ENCODE measurements at places on chromosomes 1 and 21.

DNA sequence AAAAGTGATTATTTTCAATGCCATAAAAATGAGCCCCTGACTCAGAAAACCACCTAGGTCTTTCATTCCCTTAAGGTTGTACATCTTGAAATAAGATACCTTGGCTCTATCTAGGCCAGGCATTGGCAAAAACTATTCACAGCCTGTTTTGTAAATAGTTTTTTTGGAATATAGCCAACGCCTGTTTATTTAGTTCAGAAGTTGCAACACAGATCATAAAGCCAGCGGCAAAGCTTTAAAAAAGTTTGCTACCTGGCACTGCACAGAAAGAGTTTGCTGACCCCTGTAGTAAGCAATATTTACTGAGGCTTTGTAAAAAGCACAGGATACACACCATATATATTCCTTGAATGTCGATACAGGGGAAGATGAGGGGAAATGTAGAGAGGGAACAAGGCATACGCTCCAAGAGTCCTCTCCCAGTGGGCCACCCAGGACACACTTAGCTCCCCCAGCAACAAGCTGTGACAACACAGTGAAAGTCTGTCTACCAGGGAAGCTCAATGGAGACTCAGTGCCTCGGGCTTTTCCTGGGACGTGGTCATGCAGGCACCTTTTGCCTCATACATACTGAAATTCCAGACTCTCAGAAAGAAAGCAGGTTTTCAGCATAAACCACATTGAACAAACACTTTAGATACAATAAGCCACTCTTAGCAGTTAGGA, 20.5 kb downstream of the TARBP1 start:
- no peak for DNase-seq

DNA sequence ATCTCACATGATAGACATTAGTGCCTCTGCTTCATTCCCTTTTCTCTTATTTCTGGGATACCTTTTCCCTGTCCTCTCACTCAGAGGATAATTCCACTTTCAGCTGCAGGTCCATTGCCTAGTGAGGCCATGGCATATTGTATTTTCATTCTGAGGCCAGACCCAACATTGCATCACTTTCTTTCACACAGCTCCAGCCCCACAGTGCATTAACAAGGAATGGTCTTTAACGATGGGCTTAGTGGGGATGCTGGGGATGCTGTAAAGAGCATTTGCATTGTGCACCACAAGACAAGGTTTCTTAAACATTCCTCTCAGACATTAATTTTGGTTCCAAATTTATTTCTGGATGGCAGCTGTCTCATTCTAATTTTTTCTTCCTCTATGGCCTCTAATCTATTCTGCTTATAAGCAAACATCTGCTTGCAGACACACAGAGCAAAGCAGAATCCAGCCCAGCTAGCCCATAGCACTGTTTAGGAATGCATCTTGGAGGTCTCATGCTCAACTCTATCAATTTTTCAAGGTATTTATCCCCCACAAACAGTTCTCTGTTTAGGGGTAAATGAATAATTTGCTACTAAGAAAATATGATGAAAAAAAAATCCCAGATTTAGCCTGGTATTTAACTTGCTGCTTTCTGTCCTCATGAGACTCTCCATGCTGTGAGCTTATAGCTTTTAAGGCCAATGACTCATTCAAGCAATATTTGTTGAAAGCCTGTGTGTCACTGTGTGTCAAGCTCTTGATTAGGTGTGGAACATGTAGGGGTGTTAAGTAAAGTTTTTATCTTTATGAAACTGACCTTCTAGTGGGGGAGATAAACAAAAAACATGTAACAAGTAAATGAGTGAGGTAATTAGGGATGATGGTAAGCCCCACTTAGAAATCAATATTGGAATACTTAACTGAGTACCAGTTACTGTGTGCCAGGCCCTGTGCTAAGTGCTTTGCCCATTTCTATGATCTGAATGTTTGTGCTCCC, 44.5 kb upstream of the CCDC190 start:
- DNase-seq = peak; percentile 90

DNA sequence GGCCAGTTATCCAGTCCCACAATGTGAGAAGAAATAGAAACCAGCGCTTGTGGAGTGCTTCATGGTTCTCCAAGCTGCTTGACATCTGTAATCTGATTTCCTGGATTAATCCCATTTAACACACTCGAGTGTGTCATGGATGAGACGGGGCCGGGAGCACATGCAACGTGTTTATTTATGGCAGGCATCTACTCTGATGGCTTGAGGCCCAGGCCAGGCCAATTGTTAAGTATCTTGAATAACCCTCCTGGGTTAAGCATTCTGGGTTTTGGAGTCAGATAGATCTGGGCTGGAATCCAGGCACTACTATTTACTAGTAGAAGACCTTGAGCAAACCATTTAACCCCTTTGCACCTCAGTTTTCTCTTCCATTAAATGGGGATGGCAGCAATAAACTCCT, 37.5 kb upstream of the LAPTM5 start:
- no peak for DNase-seq

DNA sequence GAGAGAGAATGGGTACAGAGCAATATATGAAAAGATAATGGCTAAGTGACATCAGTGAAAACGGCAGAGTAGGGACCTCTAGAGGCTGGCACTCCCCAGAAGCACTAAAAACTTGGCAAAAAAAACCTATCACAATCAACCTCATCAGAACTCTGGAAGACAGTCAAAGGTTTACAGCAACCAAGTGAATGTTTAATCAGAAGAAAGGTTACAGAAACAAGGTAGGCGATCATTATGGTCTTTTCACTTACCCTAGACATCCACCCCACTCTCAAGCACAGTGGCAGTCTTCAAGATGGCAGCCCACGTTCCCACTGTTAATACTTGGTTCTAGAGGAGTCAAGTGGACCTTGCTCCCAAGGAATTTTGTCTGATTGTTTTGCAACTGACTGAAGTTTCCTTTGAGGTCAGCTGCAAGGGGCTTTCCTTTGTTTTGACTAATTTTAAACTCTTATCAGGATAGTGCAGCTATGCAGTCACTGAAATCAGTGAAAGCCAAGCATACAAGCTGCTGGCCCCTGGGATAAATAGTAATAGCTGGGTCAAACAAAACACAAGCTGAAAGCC, 7.2 kb downstream of the KIFAP3 start:
- DNase-seq = no peak

- DNase-seq = peak; percentile 81
Observed at GRCh38 chr1:205301842-205302588, 19.5 kb downstream of the NUAK2 start.

DNA sequence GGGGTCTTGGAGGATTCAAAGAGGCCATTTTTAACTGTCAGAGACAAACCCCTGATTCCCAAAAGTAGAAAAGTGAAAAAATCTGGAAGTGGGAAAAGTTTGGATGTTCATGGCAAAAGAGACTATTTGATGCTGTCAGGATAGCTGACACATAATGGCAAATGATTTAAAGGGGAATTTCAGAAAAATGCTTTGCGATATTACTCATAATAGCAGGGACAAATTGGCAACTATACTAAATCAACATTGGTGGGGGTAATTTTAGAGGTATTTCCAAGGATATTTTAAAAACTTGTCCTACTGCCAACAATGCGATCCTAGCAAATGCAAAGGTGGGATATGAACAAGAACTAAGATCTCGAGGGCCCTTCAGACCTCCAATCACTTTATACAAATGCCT, 5.3 kb upstream of the GSTM4 start:
- DNase-seq = peak; percentile 27

DNA sequence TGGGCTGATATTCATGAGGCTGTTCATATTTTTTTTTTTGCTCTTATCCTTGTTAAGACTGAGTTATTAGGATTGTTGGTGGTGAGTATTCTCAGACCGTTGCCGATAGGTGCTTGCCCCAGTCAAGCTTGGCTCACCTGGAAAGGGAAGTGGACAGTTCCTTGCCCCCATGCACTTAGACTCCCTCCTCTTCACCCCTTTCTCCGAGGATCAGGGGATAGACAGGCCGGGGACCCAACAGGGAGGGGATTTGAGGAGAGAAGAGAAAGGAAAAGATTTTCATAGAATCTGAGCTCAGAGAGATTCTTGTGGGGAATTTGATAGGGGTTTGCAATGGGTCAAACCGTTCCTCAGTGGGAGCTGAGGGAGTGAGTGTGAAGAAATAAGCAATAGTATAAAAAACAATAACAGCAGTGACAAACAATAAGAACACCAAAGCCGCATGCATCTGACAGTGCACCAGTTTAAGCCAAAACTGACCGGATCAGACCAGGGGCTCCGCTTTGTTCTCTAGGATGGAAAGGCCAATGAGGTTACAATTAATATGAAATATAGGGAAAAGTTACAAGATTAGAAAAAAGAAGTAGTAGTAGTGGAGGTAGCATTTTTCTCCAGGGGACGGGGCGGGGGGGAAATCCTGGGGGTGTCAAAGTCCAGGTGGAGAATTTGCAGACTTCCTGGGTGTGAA, 8.9 kb downstream of the PAX7 start:
- DNase-seq = no peak

DNA sequence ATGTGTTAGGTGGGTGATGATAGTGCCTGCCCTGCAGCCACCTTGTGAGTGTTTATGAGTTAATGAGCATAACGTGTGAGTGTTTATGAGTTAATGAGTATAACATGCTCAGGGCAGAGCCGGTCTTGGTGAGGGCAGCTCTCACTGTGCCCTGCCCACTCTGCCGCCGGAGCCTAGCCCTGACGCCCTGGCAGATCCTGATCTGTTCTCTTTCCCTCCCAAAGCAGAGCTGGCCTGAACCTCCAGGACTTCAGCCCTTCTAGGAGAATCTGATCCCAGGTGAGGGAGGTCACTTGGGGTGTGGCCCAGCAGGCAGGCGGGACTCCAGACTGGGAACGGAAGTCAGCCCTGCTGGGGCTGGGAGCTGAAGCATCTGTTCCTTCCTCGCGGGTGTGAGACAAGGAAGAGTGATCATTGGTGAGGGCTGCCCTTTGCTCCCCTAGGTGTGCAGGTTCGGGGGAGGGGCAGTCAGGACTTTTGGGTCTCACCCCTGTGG, 5.7 kb downstream of the FBLIM1 start:
- DNase-seq = no peak

DNA sequence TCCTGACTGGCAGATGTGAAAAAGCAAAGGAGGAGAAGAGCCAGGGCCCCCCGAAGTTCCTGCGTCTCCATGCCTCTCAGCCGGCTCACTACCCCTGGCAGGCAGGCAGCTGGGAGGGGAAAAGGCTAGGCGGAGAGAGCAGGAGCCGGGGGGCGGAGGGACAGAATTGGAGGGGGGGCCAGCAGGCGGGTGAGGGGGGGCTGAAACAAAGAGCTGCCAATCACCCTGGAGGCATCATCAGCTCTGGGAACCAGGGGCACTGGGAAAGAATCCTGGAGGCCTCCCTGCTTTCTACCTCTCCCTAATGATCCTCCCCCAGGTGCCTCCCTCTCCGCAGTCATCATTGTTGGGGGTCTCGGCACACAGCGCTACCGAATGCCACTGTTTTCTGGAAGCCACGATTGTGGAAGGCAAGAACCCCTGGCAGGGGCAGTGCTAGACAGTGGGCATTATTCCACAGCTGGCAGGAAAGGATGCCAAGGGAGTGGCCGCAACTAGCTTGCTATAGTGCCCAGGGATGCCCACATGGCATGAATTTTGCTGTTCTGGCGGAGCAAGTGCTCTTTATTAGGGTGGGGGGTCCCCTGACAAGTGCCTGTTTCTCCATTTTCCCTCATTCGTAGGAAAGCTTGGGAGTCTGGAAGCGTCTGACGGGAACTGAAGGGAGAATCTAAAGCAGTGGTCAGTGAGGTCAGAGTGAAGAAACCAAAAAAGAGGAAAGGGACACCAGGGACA, at the start of gene THBS3:
THBS3 (minus strand) TSS at position 92 of the 735 bp plus-strand sequence; CDS start at position 71, 21 bp downstream.
- DNase-seq = peak; percentile 35

DNA sequence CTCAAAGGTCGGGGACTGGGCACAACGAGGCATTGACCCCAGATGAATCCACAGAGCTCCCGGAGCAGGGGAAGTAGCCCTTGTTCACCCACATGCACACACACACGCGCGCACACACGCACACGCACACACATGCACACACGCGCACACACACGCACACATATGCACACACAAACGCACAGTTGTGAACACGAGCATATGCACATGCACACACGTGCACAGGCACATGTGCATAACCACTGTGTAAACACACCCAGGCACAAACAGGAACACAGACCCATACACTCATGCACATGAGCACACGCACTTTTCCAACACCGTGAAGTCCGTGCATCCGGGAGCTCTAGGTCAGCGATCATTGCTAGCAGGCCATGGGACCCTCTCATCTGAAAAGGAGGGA, 176.8 kb upstream of the ARHGEF16 start:
- no peak for DNase-seq

DNA sequence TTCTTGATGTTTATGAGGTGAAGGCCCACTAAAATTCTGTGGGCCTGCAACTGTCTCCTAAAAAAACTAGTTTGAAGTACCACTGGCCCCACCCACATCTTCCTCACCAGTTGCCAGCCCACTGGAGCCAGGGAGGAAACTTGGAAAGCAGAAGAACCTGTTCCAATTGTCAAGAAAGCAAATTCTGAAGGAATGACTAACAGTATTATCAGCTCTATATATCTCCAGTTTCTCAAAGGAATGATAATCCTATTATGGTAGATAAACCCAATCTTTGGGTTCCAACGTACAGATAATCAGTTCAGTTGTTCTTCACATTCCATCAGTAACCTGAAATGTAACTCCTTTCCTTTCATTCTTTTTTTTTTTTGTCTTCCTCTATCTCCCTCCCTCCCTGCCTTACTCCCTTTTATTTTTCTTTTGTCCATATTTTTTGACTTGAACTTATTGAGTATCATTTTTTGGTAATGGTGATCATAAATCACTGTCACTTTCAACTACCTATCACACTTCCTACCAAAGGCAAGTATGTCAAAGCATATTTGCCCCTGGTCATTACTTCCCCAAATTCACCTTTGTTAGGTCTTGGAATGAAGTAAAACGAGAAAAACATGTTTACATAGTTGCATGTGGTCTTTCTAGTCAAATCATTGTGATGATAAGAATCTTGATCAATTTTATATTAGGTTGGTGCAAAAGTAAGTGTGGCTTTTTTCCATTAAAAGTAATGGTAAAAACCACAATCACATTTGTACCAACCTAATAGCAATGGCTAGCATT, 943.4 kb downstream of the TTLL7 start:
- DNase-seq = no peak

- no peak for DNase-seq
Observed at GRCh38 chr1:167648978-167649744, 19.1 kb downstream of the RCSD1 start.

DNA sequence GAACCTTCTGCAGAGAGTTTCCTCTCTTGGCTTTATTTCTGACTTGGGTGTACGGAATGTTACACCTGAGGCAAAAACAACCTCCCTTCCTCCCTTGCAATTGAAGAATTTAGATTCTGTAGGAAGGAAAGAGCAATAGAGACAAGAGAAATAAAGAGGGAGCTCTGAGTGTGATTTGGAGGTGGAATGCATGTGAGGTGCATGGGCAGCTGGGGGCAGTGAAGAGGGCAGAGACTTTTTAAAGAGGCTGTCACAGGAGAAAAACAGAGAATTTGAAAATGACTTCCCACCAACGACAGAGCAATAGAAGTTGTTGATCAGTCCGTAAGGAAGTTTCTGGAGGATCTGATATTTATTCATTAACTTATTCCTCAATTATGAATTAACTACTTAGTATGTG, 172.0 kb upstream of the B3GALT2 start:
- no peak for DNase-seq

DNA sequence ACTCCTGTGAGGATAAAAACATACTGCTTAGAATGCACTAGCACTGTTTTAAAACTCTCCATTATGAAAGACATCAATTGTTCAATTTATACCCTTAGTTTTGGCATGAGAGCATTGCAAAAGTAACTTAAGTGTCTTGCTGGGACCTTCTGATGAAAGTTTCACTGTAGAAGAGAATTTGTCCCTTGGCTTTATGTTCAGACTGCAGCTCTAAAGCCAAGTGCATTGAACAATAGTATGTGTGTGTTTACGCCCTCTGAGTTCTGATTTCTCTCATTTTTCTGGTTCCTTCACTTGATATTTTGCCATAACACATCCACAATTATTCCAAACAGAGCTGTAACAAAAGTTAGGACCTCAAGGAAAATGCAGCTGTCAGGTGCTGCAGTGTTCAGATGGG, 474.6 kb downstream of the DISC1 start:
- no peak for DNase-seq
